Fibroblast of skin of back (primary cell): ENCODE measurements at places on chromosomes 4 and X.
A peak's percentile ranks its signal among the peaks of the same experiment; 100 is the strongest.

GRCh38 chr4:121228848-121229247 lies 64.7 kb upstream of the TNIP3 start:
- DNase-seq: no peak

DNA sequence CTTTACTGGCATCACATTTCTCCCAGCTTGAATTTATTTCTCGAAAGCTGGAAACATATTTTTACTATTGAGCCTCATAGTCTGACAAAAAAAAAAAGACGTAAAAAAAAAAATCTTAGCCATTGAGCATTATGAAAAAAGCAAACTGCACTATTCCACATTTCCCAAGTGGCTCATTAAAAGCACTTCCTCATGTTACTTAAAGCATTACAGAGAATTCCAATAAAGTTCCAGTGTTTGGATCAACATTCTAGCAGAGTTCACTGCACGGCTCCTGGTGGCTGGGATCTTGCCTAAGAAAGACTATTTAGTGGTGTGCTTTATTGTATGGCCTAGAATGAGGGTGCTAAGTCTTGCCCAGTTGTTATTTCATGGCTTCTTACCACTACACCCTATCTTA lies 476.2 kb downstream of the PPARGC1A start:
- peak; percentile 53 for DNase-seq

GRCh38 chr4:174099712-174100111 lies 183.8 kb downstream of the FBXO8 start:
- DNase-seq: no peak

DNA sequence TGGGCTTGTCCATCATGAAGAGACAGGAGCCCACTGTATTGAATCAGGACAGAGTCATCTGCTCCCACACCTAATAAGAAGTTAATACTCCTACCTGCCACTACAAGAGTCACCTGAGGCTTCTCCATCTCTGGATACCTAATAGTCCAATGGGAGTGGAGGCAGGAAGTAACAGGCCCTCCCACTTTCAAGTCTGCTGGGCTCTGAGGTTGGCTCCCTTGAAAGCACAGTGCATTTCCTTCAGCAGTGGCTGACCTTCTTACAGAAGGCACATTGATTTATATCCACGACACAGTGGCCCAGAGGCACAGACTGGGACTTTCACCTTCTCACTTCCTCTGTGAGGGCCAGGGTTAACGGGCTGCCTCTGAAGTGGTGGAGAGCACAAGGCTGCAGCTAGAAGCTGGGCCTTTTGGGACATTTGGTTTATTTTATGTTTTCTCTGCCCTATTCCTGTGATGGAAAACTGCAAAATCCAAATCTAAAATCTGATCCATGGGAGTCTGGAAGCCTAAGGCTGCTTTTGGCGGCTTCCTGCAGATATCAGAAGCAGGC lies 38.1 kb downstream of the FRG2 start:
- no peak for DNase-seq

DNA sequence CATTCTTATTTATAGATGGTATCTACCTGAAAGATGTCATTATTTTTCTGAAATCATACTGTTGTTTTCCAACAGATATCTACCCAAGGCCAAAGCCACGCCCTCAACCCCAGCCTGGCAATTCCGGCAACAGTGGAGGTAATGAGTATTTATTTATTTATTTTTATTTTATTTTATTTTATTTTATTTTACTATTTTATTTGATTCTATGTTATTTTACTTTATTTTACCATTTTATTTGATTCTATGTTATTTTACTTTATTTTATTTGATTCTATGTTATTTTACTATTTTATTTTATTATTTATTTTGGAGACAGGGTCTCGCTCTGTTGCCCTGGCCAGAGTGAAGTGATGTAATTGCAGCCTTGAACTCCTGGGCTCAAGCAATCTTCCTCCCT lies 37.7 kb downstream of the XG start:
- no peak for DNase-seq

GRCh38 chr4:36172656-36173055 lies 71.7 kb downstream of the ARAP2 start:
- no peak for DNase-seq

- DNase-seq: no peak
Measured at GRCh38 chrX:53004811-53005210, 43.8 kb upstream of the GPR173 start.
